ENCODE measurements at places on chromosomes 11 and 22.

DNA sequence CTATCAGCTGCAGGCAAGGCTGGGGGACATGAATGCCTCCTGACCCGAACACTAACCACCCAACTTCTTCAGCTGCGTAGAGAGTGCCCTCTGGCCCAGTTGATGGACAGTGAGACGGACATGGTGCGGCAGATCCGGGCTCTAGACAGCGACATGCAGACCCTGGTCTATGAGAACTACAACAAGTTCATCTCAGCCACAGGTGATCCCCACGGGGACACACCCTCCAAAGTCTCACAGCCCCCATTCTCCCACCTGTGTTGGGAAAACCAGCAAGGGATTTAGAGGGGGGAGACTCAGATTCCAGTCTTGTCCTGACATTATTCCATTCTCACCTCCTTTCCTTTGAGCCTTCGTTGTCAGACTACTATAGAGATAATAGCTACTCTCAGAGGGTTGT lies 912 bp downstream of the VPS51 start:
- DNase-seq, result no peak

DNA sequence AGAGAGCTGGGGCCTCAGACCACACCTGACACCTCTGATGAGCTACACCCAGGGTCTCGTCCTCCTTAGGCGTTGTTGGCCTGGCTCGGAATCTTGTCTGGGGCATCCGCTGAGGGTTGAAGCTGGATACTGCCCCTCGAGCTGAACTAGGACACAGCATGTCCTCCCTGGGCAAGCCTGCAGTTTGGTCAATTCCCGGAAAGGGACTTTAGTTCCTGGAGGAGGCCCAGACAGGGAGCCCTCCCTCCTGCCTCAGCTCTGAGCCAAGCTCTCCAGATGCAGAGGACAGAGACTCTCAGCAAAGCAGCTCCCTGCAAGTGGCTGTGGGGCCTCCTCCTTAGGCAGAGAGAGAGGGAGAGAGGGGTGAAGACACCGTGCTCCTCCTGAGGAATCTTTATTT lies 4.9 kb downstream of the APOL3 start:
- DNase-seq, result no peak

GRCh38 chr11:3015796-3016195 lies 23.7 kb upstream of the NAP1L4 start:
- DNase-seq, result no peak

DNA sequence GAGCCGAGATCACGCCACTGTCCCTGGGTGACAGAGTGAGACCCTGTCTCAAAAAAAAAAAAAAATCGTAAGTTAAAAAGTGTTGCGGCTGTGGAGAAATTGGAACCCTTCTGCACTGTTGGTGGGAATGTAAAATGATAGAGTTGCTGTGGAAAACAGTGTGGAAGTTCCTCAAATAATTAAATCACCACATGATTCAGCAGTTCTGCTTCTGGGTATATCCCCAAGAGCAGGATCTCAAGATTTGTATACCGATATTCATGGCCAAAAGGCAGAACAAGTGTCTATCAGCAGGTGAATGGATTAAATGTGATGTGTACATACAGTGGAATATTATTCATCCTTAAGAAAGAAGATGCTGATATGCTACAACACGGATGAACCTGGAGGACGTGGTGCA lies 3.8 kb downstream of the SELENOO start:
- no peak for DNase-seq

- no peak for DNase-seq
These were observed 16.0 kb downstream of the MRE11 start for GRCh38 chr11:94477624-94478023.

DNA sequence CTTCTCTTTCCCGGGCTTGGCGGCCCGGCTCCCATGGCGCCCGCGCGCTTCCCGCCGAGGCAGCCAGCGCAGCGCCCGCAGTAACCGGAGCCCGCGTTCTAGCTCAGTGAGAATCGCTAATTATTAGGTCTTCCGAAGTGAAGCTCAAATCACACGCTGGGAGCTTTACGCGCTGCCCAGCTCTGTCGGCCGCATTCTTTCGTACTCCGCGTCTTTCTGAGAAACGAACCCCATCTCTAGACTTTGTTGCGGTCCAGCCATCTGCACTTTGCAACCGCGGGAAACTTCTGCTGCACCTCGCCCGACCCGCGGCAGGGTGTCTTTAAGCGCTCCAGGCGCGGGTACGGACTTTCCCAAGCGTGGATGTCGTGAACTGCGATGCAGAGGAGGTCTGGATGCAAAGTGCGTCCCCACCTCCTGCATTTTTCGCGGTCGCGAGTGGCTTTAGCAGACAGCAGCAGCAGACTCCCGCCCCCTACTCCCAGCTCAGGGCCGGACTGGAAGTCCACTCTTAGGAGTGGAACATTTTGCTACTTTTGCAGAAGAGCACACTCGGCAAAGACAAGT lies 6.0 kb upstream of the PAX6 start:
- no peak for DNase-seq

All from CD4-positive, alpha-beta T cell treated with Interleukin-12 subunit alpha and Interleukin-12 subunit beta, for 1 hour (primary cell).